Spleen (tissue), 13 donors: ENCODE measurements at places on chromosomes 5 and 9.

DNA sequence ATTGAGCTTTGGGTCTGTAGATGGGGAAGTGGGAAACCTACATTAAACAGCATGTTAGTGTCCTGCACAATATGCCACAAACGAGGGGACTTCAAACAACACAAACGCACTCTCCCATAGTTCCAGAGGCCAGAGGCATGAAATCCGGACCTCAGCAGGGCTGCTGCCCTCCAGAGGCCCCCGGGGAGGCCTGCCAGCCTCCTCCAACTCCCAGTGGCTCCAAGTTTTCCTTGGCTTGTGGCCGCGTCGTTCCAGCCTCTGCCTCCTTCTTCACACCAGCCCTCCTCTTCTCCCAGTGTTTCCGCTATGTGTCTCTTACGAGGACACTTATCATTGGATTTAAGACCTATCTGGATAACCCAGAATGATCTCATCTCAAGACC lies 13.3 kb upstream of the COL5A1 start:
- DNase-seq, result peak; percentile 34

- no peak for DNase-seq
Measured at GRCh38 chr5:16461026-16461425, 4.6 kb downstream of the ZNF622 start.

- DNase-seq, result no peak
Measured at GRCh38 chr9:117821954-117822353, 117.8 kb downstream of the TLR4 start.

DNA sequence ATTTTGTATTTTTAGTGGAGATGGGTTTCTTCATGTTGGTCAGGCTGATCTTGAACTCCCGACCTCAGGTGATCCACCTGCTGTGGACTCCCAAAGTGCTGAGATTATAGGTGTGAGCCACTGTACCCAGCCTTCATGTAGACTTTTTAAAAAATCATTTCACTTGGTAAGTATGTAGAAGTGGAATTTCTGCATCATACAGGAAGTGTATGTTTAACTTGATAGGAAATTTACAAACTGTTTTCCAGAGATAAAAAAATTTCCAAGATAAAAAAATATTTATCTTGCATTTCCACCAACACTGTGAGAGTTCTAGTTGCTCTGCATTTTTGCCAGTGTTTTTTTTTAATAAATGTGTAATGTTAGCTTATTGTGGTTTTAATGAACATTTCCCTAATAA lies 155.8 kb downstream of the ZNF608 start:
- DNase-seq, result no peak

DNA sequence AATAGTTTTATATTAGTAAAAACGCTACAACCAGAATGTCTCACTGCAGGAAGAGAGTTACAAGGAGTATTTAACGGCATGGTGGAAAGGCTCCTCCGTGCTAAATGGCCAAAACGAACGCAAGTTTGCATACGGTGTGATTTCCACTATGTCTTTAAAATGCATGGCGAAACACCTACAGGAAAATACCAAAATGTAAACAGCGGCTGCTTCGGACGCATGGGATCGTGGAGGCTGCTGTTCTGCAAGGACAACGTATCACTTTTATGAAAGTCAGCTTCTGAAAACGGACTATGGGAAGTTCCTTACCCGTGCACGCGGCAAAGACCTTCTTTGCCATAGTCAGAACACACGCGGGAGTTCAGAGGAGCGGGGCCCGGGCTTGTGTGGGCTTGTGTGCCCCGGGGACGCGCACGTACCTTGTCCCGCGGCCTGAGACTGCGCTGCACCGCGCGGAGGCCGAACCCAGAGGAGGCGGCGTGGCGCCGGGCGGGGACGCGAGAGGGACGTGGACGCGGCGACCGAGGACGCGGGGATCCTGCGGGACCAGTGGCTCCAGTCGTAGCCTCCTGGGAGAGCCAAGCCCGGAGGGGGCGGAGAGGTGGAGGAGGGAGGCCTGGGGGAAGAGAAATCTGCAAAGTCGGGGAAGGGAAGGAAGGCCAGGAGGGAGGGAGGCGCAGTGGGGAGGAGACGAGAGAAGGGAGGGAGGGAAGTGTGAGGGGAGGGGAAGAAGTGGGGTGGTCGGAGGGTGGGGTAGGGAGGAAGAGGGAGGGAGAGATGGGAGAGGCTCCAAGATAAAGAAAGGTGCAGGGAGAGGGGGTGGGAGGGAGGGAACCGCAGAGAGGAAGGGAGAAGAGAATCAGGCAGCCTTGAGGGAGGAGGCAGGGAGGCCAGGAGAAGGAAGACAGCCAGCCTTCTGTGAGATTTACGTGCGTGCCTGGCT lies at the start of gene CMBL:
Gene CMBL (minus strand): TSS at position 697 of the 943 bp plus-strand sequence. CDS start 17,140 bp downstream, outside the sequence.
- DNase-seq, result peak; percentile 84

DNA sequence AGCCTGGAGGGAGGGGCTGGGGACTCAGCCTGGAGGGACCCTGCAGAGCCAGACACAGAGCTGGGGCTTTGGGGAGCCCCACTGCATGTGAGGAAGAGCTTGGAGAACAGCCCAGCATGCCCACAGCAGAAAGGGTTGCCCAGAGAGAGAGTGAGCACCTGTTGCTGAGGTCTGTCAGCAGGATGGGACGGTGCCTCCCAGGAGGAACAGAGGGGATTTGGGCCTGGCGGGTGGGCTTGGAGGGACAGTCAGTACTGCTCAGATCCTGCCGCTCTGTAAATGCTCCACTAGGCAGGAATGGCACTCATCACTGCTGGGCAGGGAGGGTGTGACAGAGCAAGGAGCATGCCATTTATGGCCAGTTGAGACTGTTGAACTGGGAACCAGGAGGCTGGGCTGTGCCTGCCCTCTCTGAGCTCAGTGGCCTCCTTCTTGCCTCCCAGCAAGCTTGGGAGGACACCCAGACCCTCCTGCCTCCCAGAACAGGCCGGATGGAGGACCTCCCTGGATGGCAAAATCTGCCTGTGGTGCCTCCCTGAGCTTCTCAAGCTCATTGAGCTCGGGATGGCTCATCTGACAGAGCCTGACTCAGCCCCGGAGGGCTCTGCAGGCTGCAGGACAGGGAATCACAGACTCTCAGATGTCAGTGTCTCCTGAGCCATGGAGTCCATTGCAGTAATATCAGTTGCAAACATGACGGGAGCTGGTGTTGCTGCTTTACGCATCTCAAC lies 786 bp upstream of the HRCT1 start:
- DNase-seq, result no peak

DNA sequence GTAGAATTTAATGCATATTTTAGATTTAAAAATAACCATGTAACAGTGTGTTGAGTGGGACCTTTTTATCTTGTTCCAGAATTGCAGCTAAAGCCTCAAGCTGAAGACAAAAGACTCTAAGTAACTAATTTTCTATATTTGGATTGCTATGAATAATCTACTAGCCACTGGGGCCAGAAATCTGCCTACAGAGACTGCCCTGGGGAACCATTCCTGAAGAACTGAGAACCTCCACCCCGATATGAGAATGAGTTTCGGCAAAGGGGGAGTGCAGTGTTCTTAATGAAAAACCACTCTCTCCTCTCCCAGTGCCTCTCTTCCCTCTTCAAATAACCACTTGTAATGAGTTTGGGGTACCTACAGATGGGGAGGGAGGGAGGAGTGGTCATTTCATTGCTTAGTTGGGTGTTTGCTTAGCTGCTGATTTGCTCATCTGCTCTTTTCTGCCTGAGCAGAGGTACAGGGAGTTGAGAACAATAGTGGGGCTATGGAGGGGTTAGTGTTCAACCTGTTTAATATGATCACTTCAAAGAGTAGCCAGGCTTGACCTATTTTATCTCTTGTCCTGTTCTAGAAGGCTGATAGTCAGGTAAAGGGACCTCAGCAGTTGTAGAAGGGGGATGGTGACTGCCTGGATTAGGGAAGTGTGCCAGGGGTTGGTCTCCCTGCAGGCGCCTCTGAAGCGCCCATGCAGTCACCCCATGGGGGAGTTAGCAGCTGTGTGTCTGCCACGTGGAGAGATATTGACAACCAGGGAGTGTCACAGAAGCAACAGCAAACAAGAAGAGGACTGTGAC lies 47.7 kb downstream of the ATG10 start:
- DNase-seq, result no peak

- no peak for DNase-seq
Measured at GRCh38 chr5:160133071-160133917, 14.0 kb upstream of the PWWP2A start.

GRCh38 chr9:73775757-73776156 lies 624.1 kb downstream of the ANXA1 start:
- no peak for DNase-seq

GRCh38 chr5:16546732-16547131 lies 70.1 kb downstream of the RETREG1 start:
- DNase-seq, result no peak

DNA sequence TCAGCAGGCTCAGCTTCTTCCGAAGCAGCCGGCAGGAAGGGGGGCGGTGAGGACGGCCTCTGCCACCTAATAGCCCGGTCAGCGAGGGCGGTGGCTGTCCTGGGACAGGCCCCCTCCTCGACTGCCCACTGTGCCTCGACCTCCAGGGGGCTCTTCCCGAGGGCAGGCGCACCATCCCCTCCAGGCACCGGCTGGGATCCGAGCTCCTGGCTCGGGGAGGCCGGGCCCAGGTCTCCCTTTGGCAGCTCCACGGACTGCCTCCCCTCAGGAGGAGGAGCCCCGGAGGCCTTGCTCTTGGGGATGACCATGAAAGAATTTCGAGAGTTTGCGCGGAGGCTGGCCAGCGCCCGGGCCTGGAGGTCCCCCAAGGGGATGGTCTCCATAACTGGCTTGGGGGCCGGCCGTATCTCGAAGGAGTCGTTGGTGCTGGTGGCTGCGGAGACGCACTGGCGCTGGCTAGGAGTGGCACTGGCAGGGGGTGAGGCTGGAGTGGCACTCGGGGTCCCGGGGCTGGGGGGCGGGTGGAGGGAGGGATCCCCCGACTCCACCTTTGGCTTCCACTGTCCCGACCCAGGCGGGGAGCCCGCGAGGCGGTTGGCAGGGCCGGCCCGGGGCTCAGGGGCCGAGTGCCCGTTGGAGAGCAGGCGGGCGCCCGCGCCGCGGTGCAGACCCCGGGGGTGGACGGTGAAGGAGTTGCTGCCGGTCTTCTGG lies 975 bp downstream of the TPRN start:
- peak; percentile 86 for DNase-seq

DNA sequence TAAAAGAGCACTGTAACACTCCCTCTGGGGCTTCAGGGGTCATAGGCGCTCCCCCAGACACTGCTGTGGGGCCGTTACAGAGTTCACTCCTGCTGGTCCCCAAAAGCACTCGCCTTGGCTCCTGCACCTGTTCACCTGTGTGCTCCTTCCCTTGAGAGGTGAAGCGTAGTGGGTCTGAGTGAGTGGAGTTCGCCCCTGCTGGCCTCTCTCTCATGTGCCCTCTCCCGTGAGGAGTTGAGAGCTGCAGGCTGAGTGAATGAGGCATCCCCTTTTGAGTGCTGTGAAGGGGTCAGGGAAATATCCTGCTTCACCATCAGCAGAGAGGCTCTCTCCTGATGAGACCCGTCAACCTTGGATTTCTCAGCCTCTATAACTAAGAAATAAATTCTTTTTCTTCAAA lies 134.6 kb upstream of the TUT7 start:
- DNase-seq, result no peak

DNA sequence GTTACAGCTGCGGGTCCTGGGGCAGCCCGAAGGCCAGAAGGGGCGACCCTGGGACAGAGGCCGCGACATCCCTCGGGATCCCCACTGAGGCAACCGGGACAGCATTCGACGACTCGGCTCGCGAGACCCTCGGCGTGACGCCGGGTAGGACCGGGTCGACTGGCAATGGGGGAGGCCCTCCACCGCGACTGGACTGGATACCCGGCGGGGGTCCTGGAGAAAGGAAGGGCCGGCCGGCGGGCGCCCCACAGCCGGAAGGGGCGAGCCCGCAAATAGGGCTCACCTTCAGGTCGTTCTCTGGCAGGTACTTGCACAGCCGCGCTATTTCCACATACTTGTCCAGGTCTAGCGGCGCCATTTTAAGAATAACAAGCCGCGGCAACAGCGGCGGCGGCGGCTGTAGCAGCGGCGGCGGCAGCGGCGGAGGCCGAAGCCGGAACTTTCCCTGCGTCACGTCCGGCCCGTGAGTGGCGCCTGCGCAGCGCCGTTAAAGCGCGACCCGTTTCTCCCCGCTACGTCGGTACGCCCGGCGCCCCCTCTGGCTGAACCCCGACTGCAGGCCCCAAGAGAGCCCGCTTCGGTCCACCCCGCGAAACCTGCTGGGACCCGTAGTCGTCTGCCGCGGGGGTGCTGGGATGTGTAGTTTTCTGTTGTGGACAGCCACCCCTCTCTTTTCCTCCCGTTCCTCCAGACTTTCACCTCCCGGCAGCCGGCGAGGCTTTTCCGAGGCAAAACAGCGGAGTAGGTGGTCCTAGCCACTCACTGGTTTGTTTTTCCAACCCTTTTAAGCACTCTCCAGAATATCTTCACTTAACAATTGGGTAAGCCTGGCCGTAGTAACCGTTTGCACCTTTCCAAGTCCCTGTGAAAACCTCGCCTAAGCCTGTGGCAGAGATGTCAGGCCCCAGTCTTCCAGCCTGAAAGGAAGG lies at the start of gene PPP6C:
Gene PPP6C (minus strand): TSS at position 443 of the 929 bp plus-strand sequence. CDS start 85 bp downstream, at position 358.
- peak; percentile 99 for DNase-seq
